Kidney capillary endothelial cell (primary cell): ENCODE measurements at places on chromosomes 16 and 17.

GRCh38 chr17:42347198-42347597 is 41.0 kb downstream of the STAT3 start:
- DNase-seq: peak; percentile 26

DNA sequence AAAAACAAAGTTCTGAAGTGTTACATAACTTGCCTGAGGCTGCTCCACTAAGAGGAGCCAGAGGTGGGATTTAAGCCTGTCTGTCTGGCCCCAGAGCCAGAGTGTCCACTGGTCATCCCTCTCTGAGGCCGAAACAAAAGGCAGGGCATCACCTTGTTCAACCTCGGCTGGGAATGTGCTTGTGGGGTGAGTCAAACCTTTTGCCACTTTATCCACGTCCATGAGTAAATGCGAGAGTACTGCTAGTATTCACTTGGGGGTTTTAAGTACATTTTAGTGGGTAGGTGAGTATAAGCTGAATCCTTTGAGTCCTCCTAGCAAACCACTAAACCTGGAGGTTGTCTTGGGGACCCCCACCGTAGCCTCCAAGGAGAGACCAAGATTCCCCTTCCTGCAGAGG is 103.5 kb downstream of the STX8 start:
- no peak for DNase-seq

DNA sequence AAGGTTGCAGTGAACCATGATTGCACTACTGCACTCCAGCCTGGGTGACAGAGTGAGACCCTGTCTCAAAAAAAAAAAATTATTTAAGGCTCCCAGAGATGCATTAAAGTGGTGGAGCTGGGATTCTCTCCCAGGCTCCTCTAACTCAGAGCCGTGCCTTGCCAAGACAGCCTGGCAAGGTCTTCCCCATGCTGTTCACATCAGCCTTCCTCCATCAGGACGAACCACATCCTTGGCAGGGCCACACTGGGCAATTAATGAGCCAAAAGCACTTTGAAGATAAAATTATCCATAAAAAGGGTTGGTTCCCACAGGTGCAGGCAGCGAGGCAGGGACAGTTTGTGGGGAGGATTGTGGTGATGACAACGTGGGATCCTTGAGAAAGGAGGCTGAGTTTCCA is 19.8 kb upstream of the BBS2 start:
- DNase-seq: no peak

DNA sequence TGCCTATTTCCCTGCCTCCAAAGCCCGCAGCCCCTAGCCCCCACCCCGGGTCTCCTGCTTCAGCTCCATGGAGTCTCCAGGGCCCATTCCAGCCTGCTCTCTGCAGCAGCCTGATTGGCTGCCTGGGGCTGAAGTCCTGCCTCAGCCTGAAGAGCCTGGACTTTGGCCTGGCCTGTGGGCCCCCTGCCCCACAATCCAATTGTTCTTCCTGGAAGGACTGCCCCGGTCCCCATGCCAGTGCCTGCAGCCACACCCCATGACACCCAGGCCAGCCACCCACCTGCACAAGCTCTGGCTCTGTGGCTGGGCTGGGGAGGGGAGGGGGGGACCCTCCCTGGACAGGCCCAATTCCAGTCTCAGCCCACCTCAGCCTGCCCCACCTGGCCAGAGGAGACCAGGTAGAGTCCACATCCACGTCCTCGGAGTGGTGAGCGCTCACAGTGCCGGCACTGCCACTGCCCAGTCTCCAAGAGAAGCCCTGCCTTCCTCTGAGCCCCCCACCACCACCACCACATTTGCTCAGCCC is 12.3 kb downstream of the ENPP7 start:
- no peak for DNase-seq

DNA sequence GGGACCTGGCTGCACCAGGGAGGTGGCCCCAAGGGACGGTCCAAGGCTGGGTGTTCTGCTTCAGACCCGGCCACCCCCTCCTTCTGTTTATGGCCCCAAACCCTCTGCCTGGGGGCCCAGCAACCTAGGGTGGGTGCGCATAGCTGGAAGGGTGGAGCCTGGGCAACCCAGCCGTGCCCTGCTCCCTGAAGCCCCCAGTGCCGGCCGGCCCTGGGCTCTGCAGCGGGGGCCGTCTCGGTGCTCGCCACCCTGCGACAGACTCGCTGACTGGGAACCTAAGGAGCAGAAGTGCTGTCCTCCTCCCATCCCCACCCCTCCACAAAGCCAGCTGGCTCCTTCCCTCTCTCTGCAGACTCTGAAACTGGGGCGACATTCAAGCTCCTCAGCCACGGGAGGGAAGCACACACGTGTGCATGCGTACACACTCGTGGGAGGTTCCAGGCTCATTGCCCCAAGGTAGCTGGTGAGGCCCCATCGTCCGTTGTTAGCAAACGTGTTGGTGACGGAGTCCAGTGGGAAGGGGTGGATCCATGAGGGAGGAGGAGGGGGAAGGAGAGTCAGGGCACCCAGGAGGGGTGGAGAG is 43.4 kb downstream of the ENGASE start:
- no peak for DNase-seq

GRCh38 chr17:39151943-39152818 is 744 bp upstream of the PLXDC1 start:
- DNase-seq: no peak

DNA sequence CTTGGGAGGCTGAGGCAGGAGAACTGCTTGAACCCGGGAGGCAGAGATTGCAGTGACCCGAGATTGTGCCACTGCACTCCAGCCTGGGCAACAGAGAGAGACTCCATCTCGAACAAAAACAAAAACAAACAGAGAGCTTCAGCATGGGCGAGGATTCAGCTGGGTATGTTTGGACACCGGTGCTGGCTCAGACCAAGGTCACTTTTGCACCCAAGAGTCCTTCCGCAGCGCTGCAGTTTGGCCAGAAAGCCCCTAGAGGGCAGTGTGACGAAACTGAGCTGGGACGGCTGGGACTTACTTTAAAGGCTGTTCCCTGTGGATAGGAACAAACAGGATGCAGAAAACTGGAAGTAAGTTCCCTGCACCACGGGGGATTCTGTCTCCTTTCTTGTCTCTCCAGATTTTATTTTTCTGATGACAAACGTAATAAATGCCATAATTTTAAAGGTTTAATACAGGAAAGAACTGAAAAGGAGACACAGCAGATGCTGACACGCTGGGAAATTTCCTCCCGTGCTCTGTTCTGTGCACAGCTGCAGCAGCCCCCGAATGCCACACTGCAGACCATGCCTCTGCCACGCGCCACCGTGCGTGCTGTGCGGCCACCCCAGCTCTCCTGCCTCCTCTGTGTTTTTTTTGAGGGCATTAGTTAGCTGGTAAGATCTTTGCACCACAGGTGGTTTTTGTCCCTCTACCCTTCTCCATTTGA is 25.2 kb upstream of the USP36 start:
- DNase-seq: peak; percentile 77
